Stimulated activated naive B cell treated with anti-CD40 and anti-IgM and Interleukin-4, amounts not matched to agents 10 μg/mL and 1 μg/mL and 100 μg/mL, for 72 hours (primary cell): ENCODE measurements at places on chromosomes 6 and 20.

GRCh38 chr20:42083280-42083679 is 465.1 kb upstream of the CHD6 start:
- H3K36me3 ChIP-seq = no peaks in the 10 kb centered on the region
- no peak overlapping the region for H3K27ac ChIP-seq
- no peaks in the 10 kb centered on the region for H3K27me3 ChIP-seq

GRCh38 chr6:152309648-152310047 is 327.5 kb downstream of the SYNE1 start:
- no peaks in the 10 kb centered on the region for H3K27me3 ChIP-seq
- no peak overlapping the region for H3K27ac ChIP-seq
- no peak overlapping the region for H3K4me3 ChIP-seq
- no peak for DNase-seq

DNA sequence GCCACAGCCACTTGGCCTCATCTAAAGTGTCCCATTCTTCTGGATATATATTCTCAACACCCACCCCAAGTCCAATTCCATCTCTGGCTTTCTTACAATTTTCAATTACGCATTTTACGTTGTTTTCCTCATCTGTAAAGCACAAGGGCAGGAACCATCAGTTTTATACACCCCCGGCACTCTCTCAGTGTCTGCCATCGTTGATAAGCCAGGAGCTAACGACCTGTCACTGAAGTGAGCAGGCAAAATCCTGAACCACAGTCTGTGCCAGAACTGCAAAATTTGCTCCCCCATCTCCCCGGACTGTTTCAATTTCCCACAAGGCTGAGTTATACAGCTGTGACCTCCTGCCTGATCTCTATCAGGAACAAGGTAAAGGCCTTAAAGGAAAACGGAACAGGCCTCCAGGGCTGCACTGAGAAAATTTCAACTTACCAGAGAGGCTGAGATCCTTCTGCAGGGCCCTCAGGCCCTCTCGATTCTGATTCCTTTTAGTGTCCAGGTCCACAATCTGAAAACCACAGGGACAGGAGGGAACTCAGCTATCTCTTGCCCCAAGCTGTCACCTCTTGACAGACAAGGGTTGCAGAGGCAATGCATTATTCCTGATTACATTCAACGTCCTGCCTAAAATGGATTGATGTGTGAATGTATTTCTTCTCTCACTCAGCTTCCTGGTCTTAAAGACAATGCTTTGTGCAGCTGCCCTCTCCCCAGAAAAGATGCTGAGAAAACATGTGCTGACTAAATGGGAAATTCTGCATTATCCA is 1.8 kb downstream of the PDRG1 start:
- H3K36me3 ChIP-seq = peaks cover 35% of the 10 kb centered on the region
- H3K4me3 ChIP-seq = peak overlapping the region; percentile 91
- no peak overlapping the region for H3K27ac ChIP-seq
- no peak for DNase-seq
- peaks cover 7% of the 10 kb centered on the region for H3K27me3 ChIP-seq
- H3K4me1 ChIP-seq = peaks cover 22% of the 10 kb centered on the region

GRCh38 chr20:44644230-44644617 is 7.3 kb downstream of the ADA start:
- H3K4me3 ChIP-seq = no peak overlapping the region
- DNase-seq = no peak
- no peak overlapping the region for H3K27ac ChIP-seq
- peaks cover 89% of the 10 kb centered on the region for H3K4me1 ChIP-seq

DNA sequence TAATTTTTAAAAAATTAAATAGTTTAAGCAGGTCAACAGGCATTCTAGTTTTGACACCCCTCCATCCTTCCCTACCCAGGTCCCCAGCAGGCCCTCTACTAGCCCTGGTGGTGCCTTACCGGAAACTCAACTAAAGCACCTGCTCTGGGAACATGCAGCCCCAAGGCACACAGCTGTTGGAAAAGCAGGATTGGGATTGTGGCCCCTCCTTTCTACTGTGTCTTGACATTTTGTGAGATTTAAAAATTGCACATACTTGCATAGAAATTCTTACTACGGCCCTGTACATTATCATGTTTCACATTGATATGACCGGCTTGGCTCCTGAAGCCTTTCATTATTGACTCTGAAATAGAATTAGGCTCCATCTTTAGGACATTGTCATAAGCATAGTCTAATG is 423.2 kb downstream of the GRIK2 start:
- H3K27ac ChIP-seq = no peak overlapping the region
- no peak for DNase-seq
- H3K27me3 ChIP-seq = no peaks in the 10 kb centered on the region
- H3K4me3 ChIP-seq = no peak overlapping the region
- no peaks in the 10 kb centered on the region for H3K36me3 ChIP-seq

DNA sequence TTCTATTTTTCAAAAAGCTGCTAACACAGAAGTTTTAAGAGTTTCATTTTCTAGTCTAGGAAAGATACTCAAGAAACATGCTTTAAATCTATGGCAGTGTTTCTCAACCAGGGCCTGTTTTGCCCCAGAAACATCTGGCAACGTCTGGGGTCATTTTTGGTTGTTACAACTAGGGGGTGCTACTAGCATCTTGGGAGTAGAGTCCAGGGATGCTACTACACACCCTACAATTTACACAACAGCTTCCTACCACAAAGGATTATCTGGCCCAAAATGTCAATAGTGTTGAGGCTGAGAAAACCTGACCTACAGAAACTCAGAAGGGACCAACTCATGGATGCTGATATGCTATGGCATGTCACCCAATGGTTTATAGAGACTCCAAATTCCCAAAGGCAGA is 24.4 kb downstream of the SERAC1 start:
- H3K27ac ChIP-seq = no peak overlapping the region
- DNase-seq = no peak
- no peaks in the 10 kb centered on the region for H3K4me1 ChIP-seq
- peaks cover 31% of the 10 kb centered on the region for H3K36me3 ChIP-seq
- H3K4me3 ChIP-seq = no peak overlapping the region

GRCh38 chr6:10393544-10394225 is 21.2 kb downstream of the TFAP2A start:
- peaks cover 6% of the 10 kb centered on the region for H3K4me1 ChIP-seq
- peaks cover 95% of the 10 kb centered on the region for H3K27me3 ChIP-seq
- H3K4me3 ChIP-seq = no peak overlapping the region
- H3K36me3 ChIP-seq = peaks cover 9% of the 10 kb centered on the region
- no peak overlapping the region for H3K27ac ChIP-seq

DNA sequence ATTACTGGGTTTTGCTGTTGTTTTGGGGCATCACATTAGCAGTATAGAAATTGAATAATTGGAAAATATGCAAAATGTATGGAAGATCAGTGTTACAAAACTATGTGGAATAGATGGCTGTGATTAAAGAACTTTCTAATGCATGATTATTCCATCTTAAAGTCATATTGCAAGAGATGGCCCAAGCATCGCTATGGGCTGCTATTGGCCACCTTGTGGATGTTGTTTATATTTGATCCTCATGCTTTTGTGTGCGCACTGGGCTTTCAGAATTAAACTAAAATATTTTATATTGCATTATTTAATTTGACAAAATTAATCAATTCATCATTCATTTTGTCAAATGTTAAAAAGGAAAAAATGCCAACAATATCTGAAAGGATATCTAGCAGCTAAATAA is 16.1 kb upstream of the HMGN3 start:
- DNase-seq = no peak
- no peak overlapping the region for H3K27ac ChIP-seq

GRCh38 chr6:53514677-53515076 is 30.2 kb downstream of the GCLC start:
- H3K4me1 ChIP-seq = no peaks in the 10 kb centered on the region
- no peak overlapping the region for H3K4me3 ChIP-seq
- H3K36me3 ChIP-seq = peaks cover 26% of the 10 kb centered on the region

GRCh38 chr6:38134704-38135088 is 315.2 kb downstream of the ZFAND3 start:
- peaks cover 39% of the 10 kb centered on the region for H3K4me1 ChIP-seq
- no peak for DNase-seq
- no peaks in the 10 kb centered on the region for H3K27me3 ChIP-seq
- H3K27ac ChIP-seq = no peak overlapping the region

- peaks cover 2% of the 10 kb centered on the region for H3K4me1 ChIP-seq
- no peak overlapping the region for H3K4me3 ChIP-seq
- H3K27ac ChIP-seq = no peak overlapping the region
- peaks cover 8% of the 10 kb centered on the region for H3K27me3 ChIP-seq
- no peaks in the 10 kb centered on the region for H3K36me3 ChIP-seq
Measured at GRCh38 chr6:117459204-117459944, 23.1 kb upstream of the DCBLD1 start.

GRCh38 chr6:153301602-153302001 is 170.5 kb upstream of the RGS17 start:
- DNase-seq = no peak
- H3K4me3 ChIP-seq = no peak overlapping the region
- H3K4me1 ChIP-seq = no peaks in the 10 kb centered on the region
- H3K36me3 ChIP-seq = no peaks in the 10 kb centered on the region

GRCh38 chr6:28896505-28897368 is 27.0 kb downstream of the TRIM27 start:
- peaks cover 13% of the 10 kb centered on the region for H3K27me3 ChIP-seq
- peak overlapping the region; percentile 97 for H3K4me3 ChIP-seq
- peaks cover 24% of the 10 kb centered on the region for H3K36me3 ChIP-seq
- DNase-seq = peak; percentile 39

- H3K4me3 ChIP-seq = no peak overlapping the region
- peaks cover 41% of the 10 kb centered on the region for H3K4me1 ChIP-seq
- peaks cover 29% of the 10 kb centered on the region for H3K36me3 ChIP-seq
- no peak for DNase-seq
- no peak overlapping the region for H3K27ac ChIP-seq
Measured at GRCh38 chr6:20426177-20427082, 24.8 kb downstream of the E2F3 start.

- H3K27me3 ChIP-seq = no peaks in the 10 kb centered on the region
- no peak overlapping the region for H3K27ac ChIP-seq
- H3K4me1 ChIP-seq = peaks cover 3% of the 10 kb centered on the region
- no peak overlapping the region for H3K4me3 ChIP-seq
- H3K36me3 ChIP-seq = peaks cover 17% of the 10 kb centered on the region
- DNase-seq = no peak
Measured at GRCh38 chr6:109747221-109747620, 56.1 kb downstream of the FIG4 start.
